ENCODE measurements at places on chromosomes 5 and 9. TPM values are rescaled to one million over a fixed set of nuclear protein-coding genes. Genes with fewer than 3 reads are reported as not detected.

PAEP gene
- not detected for total RNA-seq

ANKRD34B gene
- total RNA-seq: not detected

IFNB1 gene
- 0.26 TPM for total RNA-seq

TPPP gene
- total RNA-seq: 1.6 TPM

DMRTA1 gene
- total RNA-seq: 3.9 TPM

DUSP1 gene
- 194 TPM for total RNA-seq

PCSK1 gene
- total RNA-seq: not detected

RBM27 gene
- 19.7 TPM for total RNA-seq

ZFP2 gene
- 0.53 TPM for total RNA-seq

FGF18 gene
- total RNA-seq: not detected

ADAMTS2 gene
- total RNA-seq: under 0.01 TPM

ZER1 gene
- total RNA-seq: 14.2 TPM

RFESD gene
- 2.2 TPM for total RNA-seq

SAXO1 gene
- not detected for total RNA-seq

IFNA21 gene
- not detected for total RNA-seq

NTRK2 gene
- not detected for total RNA-seq

CCDC152 gene
- under 0.01 TPM for total RNA-seq

CERCAM gene
- 12.4 TPM for total RNA-seq

MEIKIN gene
- total RNA-seq: not detected

HTR1A gene
- total RNA-seq: not detected

FOXD4L5 gene
- total RNA-seq: 0.13 TPM

PCDHB12 gene
- total RNA-seq: 0.13 TPM

OGN gene
- not detected for total RNA-seq

TAS2R1 gene
- not detected for total RNA-seq

NSG2 gene
- not detected for total RNA-seq

CDH9 gene
- total RNA-seq: not detected

CYLC2 gene
- total RNA-seq: not detected

OLFML2A gene
- total RNA-seq: 6.3 TPM

GRIN3A gene
- not detected for total RNA-seq

DRD1 gene
- not detected for total RNA-seq

SPATA31E1 gene
- not detected for total RNA-seq

PCDHA10 gene
- total RNA-seq: under 0.01 TPM

OR1L6 gene
- not detected for total RNA-seq

Data from bronchial epithelial cell (primary cell).